ENCODE measurements at places on chromosomes 3 and 15.

DNA sequence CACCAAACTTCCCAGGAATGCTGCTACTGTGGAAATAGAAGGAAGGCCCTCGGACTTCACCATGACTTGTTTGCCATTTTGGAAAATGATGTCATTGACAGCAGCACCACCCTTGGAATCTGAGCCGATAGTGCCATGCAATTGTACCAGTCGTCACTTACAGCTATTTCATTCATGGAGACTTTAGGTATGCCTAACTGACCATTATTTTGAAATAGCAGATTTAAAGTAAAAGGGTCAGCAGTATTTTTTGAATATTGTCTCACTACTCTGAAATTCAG lies 66.0 kb upstream of the ARL8B start:
- no peak for DNase-seq

DNA sequence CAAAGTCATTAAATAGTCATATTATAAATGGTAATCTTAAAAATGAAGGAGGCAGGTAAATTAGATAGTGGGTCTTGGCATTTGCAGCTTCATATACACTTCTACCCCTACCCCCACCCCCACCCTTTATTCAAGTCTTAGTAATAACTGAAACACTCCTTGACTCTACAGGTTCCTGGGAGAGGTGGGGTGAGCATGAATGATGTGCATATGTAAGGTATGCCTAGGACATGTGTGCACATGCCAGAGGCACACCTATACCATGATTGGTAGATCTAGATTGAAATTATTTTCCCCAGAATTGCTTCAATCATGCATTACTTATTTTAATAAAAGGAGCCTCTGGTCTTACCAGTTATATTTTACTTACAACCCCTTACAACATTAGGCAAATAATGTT lies 40.1 kb upstream of the PDCD6IP start:
- no peak for DNase-seq

DNA sequence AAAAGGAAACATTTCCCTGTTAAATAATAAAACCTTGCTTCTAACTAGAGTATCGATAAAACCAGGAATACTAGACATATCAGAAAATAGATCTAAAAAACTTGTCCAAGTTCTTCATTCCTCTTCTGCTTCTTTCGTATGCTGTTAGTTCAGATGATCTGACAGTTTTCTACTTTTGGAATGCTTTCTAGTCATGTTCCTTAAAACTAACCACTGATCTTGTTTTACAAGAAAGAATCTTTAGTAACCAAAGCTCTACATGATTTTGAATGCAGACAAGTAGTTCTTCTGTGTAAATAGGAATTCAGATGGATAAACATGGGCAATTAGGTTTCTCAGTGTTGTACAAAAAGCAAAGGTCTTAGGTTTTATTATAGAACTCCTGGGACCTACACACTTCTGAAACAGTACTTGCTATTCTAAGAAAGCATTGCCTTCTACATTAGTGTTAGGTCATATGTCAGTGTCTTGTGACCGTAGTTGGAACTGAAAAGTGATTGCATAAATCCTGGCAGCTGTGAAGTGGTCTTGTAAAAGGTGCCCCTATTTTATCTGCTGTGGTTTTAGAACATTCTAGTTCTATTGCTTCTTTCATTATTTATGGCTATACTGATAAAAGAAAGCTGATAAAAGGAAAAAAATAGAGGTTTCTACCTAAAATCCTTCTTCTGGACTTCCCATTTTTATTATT lies 40.7 kb downstream of the SNRK start:
- no peak for DNase-seq

GRCh38 chr3:82643948-82644347 lies 882.5 kb upstream of the GBE1 start:
- no peak for DNase-seq

GRCh38 chr15:97425596-97425995 lies 534.9 kb upstream of the ARRDC4 start:
- no peak for DNase-seq

DNA sequence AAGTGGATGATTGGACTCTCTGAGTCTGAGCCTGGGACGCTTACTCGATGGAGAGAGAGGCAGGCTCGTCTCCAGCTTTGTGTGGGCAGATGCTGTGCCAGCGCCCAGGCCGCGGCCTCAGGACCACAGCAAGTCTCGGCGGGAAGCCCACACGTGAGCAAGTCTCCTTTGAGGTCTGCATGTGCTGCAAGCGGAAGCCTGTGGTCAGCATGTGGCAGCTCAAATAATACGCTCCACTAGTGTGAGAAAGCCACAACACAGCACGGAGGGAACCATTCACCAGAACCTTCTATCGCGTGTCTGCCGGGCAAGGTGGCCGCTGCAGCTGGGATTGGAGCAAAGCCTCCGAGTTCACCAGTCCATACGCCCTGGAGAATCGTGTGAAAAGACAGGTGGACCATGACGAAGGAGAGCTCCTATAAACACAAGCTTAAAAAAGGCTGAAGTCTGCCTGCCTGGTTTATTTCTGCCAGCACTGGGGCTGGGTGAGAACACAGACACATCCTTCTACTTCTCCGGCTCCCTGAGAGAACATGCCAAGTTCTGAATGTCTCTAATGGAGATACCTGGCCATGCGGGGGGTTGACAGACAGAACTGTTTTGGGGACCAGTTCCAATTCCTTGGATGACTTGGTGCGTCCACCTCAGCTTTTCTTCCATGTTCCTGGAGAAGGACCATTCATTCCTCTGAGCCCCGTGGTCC lies 82.0 kb upstream of the LRIG1 start:
- DNase-seq, result no peak
